ENCODE measurements at places on chromosomes 7 and 10. TPM values are rescaled to one million over a fixed set of nuclear protein-coding genes. Genes with fewer than 3 reads are reported as not detected.

AS3MT gene
- total RNA-seq, result 3.5 TPM

HOXA3 gene
- 10.2 TPM for total RNA-seq

CELF2 gene
- total RNA-seq, result 0.06 TPM

ZPBP gene
- not detected for total RNA-seq

TMEM213 gene
- not detected for total RNA-seq

Data from A549 treated with CORT108297 at 1 μM for 4 hours (cell line).